Motor neuron (in vitro differentiated cells): ENCODE measurements at places on chromosomes 3 and 15. TPM values are rescaled to one million over a fixed set of nuclear protein-coding genes. Genes with fewer than 3 reads are reported as not detected.

The SPRED1 gene
- total RNA-seq = 15.7 and 16.0 TPM in 2 replicates

GRCh38 chr3:187107989-187108388 lies 31.3 kb downstream of the RPL39L start:
- ATAC-seq = no peak

- ATAC-seq = no peak
Measured at GRCh38 chr3:33482111-33482521, 41.9 kb upstream of the UBP1 start.

- ATAC-seq = no peak
Measured at GRCh38 chr3:141737093-141737492, 1.0 kb upstream of the RNF7 start.

DNA sequence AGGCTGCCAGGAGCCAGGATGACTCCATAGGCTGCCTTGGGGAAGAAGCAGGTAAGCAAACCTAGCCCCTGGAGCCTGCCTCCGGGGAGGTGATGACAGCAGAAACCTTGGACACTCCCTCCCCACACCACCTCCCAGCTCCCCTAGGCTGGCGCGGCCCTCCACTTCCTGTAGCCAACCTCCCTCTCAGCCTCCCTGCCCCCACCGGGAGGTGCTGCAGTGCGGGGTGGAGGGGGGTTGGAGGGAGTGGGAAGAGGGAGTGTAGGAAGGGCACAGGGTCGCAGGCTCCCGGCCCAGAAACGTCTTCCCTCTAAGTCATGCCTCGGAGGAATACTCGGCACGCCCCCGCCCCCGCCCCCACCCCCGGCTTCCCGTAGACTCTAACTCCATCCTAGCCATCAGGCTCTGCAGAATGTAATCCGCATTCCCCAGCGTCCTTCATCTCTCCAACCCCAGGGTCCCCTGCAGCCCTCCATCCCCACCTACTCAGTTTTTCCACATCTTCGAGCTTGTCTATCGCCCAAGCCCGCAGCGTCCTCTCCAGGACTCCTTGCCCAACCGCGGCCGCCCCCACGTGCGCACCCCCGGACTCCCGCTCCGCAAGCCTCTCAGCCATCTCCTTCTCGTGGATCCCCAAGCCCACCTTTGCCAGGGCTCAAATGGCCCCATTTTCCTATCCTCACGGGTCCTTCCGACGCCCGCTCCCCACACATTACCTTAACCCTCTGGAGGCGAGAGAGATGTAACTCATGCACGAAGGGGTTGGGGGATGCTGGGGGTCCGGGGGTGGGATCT lies 528 bp downstream of the LPCAT4 start:
- ATAC-seq = peak; percentile 6
